ENCODE measurements at places on chromosomes 3 and 15. TPM values are rescaled to one million over a fixed set of nuclear protein-coding genes. Genes with fewer than 3 reads are reported as not detected.

GRCh38 chr15:63319065-63319464 lies 41.7 kb downstream of the APH1B start:
- DNase-seq = no peak
- no peak overlapping the region for H3K27ac ChIP-seq
- no peaks in the 10 kb centered on the region for H3K4me1 ChIP-seq
- no peak overlapping the region for H3K4me3 ChIP-seq
- H3K36me3 ChIP-seq = no peaks in the 10 kb centered on the region
- peaks cover 10% of the 10 kb centered on the region for H3K27me3 ChIP-seq

DNA sequence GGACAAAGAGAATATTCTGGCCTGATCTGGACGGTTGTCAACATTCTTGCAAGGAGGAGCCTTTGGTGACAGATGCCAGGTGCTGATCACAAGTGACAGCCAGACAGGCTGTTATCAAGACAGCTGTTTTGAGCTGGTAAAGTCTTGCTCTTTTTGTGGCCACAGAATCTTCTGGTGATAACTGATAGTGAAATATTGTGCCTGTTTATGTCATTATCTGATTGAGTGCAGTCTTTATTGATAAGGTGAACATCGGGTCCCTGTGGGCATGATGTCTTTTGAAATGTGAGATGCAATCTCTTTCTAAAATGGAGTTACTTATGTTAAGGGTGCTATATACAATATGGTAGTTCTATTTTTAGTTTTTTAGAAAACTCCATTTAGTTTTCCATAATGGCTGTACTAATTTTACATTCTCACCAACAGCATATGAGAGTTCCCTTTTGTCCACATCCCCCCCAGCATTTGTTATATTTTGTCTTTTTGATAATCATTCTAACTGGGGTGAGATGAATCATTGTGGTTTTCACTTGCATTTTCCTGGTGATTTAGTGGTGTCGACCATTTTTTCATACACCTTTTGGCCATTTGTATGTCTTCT lies 10.7 kb downstream of the CEP63 start:
- peaks cover 25% of the 10 kb centered on the region for H3K4me1 ChIP-seq
- peaks cover 67% of the 10 kb centered on the region for H3K36me3 ChIP-seq
- no peak for DNase-seq
- no peak overlapping the region for H3K4me3 ChIP-seq
- H3K27me3 ChIP-seq = no peaks in the 10 kb centered on the region

Gene RPL22L1
- total RNA-seq = 165 TPM

Gene EFCC1
- total RNA-seq = 0.11 TPM

Gene NLGN1
- not detected for total RNA-seq

DNA sequence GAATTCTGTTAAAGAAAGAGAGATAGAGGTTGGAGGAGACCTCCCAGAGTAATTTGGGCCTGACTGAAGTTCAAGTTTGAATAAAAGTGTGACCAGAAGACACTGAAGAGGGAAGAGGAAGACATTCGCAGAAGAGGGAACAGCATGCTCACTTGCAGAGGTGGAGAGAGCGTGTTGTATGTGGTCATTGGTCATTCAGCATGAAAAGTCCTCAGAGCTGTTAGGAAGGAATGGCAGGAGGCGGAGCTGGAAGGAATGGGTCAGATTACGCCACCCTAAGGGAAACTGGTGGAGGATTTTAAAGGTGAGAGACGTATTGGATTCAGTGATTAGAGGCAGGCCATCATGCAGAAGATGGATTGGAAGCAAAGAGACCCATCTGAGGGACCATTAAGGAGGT lies 41.6 kb downstream of the IQCH start:
- H3K27me3 ChIP-seq = peaks cover 28% of the 10 kb centered on the region
- no peaks in the 10 kb centered on the region for H3K36me3 ChIP-seq
- no peak for DNase-seq
- no peak overlapping the region for H3K27ac ChIP-seq

Gene RFX7
- total RNA-seq = 37.7 TPM

DNA sequence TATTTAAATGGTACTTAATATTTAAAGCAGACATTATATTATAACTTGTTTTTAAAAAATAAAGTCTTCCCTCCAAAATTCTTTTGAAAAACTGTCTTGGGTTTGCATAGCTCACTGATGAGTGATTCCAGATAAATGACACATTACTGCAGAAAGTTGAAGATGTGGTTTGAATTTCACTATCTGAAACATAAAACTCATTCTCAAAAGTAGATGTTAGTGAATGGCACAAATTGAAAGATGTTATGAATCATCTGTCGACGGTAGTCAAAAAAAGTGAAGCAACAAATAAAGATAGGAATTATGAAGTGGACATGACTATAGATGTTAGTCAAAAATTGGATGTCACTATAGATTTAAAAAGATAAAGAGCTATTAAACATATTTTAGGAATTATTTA lies 280.5 kb downstream of the GAP43 start:
- DNase-seq = no peak
- H3K36me3 ChIP-seq = no peaks in the 10 kb centered on the region
- H3K27me3 ChIP-seq = no peaks in the 10 kb centered on the region
- H3K4me3 ChIP-seq = no peak overlapping the region
- peaks cover 7% of the 10 kb centered on the region for H3K4me1 ChIP-seq
